H4 (cell line): ENCODE measurements at places on chromosomes 5 and 9.

GRCh38 chr5:161421067-161421466 is 125.5 kb downstream of the GABRB2 start:
- DNase-seq, result no peak

- no peak for DNase-seq
These were observed 26.9 kb upstream of the SH3TC2 start for GRCh38 chr5:149089796-149090195.

DNA sequence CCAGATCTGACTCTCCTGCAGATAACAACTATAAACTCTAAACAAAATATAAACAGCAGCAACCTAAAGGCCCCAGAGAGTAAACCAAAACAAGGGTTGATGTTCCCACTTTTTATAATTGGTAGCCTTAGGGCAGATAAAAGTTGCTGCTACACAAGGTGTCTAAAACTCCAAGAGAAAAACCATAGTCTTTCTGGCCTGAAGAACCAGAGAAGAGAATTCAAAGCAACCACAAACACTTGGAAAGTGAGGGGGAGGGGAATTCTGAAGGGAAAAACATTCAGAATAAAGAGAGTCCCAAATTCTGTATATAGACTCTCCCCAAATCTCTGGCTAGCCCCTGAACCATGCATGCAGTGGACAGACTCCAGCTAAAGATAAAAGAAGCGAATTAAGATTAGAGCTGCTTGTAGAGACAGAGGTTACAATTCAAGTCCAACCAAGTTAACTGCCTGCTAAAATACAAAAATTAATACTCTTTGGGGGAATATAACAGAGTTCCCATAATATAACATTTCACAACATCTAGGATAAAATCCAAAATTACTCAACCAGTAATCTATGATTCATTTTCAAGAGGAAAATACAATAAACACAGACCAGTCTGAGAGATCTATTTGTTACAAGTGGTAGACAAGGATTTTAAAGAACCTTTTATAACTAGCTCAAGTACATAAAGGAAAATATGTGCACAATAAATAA is 37.5 kb upstream of the RGMB start:
- DNase-seq, result no peak

DNA sequence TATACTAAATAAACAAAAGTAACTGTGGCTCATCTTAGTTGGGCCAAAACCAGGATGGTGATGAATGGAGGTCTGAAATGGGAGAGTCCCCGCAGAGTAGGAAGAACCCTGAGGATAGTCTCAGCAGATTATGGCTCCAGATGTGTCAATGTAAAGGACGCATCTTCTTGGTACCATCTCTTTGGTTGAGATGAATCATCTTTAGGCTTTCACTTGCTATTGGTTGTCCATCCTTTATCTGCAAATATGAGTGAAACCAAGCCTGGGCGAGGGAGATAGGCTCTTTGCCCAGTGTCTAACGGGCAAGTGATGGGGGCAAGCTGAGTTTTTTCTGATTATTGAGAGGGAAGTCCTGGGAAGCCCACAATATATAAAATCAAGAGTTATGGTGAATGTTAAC is 19.4 kb upstream of the LCP2 start:
- DNase-seq, result no peak

DNA sequence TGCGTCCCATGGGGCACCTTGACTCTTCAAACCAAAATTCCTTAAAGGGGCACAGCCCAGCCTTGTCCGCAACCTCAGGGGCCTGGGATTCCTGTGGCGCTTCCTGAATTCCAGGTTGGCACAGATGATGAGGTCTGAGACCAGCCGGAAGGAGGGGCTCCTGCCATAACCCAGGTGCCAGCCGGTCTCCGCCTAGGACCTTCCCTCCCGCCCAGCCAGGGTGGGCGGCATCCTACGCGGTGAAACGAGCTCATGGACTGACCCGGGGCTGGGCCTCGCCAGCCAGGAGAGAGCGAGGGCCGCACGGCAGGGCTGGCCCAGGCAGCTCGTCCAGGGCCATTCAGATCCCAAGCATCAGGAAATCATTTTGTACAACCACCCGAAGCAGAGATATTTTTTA is 23.0 kb downstream of the AMBP start:
- no peak for DNase-seq

DNA sequence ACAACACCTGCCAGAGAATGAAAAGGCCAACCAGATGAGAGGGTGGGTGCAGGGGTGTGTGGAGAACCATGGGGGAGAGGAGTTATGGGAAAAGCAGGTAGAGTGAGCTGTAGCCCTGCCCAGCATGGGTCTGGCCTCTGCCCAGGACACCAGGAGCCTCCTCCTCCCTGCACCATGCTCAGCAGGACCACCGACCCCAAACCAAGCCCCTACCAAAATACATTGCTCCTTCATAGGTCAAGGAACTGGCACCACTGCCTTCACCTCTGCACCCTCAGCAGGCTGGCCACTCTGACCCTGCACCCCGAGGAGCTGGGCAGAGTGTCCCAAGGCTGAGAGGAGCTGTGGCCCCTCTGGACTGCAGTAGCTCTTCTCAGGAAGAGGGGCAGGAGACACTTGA is 102.0 kb downstream of the NSG2 start:
- DNase-seq, result no peak

GRCh38 chr5:3197304-3198073 is 398.1 kb upstream of the IRX1 start:
- no peak for DNase-seq

DNA sequence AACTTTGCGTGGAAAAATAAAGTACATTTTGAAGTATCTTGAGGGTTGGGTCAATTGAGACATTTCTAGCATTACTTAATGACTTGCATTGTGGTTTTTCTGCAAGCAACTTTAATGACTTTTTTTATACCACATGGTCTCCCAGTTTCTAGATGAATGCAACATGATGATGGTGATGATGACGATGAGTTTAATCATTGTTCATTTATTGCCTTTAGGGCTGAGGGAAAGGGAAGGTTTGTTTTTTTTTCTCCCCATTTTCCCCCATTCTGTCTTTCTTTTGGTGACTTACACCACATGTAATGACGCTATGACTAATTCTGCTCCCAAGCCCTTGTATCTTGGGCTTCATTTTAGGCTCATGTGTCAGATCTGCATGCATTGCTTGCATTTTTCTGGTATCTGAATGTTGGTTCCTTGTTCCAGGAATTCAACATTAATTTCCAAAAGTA is 57.7 kb upstream of the NXNL2 start:
- peak; percentile 63 for DNase-seq

- DNase-seq, result no peak
These were observed 1.8 kb downstream of the CCNH start for GRCh38 chr5:87410931-87411330.

DNA sequence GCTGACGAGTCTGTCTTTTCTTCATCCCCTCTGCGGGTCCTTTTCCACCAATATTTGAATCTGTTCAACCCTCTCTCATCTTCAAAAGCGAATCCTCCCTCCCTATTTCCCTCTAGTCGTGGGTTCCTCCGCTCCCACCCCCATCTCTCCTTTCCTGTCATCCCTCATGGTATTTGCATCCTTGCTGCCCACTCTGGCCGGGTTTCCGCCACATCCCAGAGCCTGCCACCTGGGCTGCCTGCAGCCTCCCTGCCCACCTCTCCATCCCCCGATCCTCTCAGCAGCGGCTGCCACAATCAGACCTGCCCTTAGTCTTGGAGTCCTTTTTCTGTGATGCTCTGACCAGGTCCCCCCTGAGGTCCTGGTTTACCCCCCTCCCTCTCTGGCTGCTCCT is 44.9 kb downstream of the JADE2 start:
- DNase-seq, result no peak

GRCh38 chr5:83342465-83342864 is 129.1 kb upstream of the VCAN start:
- DNase-seq, result no peak

DNA sequence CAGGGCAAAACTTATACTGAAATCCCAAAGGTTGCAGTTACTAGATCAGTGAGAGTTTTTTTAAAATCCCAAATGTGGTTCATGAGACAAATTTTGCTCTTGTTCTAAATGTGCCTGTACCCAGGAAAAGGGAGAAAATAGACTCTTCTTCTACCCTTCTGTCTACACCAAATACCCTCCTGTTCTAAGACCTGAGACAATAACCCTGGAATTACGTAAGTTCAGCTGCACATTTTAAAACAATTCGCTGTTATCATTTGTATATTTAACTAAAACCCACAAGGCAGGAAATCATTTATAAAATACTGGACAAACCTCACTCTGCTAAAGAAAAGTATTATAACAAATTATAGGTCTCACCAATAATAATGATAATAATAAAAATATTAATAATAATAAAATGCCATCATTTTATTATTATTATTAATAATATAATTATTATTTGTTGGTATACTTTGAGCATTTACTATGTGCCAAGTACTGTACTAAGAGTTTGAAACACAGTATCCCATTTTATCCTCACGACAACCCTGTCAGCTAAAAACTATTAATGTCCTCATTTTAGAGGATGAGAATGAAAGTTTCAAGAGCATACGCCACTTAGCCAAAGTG is 49.8 kb upstream of the AFAP1L1 start:
- peak; percentile 49 for DNase-seq

- no peak for DNase-seq
These were observed 198.7 kb downstream of the NR2F1-AS1 start for GRCh38 chr5:93382188-93382825.

DNA sequence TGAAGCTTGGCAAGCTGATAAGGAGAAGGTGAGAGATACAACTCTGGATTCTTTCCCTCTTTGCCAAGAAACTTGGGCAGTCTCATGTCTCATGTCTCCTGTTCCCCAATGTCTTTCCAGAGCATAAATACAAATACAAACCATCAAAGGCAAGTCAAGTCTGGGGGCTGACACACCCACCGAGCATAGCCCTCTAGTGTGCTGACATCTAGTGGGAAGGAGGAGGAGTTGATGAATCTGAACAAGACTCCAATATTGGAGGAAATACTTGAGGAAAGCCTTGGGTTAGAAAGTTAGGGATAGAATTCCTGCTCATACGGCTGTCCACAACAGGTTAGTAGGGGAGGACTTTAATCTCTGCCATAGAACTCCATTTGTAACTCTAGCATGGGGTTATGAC is 8.6 kb downstream of the MLANA start:
- no peak for DNase-seq

GRCh38 chr9:106600955-106601560 is 261.9 kb upstream of the ZNF462 start:
- no peak for DNase-seq

- DNase-seq, result peak; percentile 7
These were observed 82.1 kb downstream of the GAPVD1 start for GRCh38 chr9:125343518-125344275.

- no peak for DNase-seq
These were observed 222.5 kb upstream of the TAS2R1 start for GRCh38 chr5:9852671-9853070.

DNA sequence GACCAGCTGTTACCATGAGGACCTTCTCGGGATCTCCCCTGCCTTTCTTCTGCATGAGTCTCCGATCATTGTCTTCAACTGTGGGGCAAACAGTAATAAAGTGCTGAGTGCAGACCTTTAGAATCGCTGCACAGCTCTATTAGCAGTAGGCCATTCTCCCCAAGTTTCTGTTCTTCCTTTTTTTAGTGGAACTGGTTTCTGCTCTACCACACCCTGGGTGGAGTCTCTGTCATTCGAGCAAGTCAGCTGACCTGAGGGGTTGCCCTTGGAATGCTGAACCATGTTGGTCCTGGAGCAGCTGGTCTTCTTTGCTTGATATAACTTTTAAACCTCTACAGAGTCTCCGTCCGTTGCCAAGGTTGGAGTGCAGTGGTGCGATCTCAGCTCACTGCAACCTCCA is 33.4 kb upstream of the GNPDA1 start:
- DNase-seq, result no peak

- no peak for DNase-seq
These were observed 88.7 kb upstream of the SHB start for GRCh38 chr9:38157711-38158110.

DNA sequence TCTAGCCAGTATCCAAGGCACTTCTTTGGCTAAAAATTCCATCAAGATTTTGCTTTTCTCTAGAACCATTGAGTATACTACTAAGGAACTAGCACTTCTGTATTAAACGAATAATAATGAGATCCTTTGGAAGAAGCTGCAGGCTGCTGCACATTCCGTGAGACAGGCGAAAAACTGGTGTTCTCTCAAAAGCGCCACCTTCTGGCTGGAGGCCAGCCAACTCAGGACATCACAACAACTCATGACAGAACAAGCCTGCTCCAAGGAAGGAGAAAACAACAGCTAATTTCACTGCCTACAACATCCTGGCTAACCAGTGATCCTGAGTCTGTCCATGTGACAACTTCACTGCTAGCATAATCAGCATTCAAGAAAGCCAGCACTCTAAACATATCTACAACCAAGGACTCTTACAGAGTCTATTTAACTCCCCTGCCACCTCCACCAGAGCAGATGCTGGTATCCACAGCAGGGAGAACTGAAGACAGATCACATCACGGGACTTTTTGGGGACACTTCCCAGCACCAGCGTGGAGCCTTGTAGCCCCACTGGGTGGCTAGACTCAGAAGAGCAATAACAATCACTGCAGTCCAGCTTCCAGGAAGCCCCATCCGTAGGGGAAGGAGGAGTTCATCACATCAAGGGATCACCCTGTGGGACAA is 150.5 kb downstream of the YTHDC2 start:
- DNase-seq, result peak; percentile 67

- DNase-seq, result no peak
These were observed 248.7 kb upstream of the MAP3K1 start for GRCh38 chr5:56566374-56567249.
